ENCODE measurements at places on chromosomes 3 and 15.
A peak's percentile ranks its signal among the peaks of the same experiment; 100 is the strongest.

DNA sequence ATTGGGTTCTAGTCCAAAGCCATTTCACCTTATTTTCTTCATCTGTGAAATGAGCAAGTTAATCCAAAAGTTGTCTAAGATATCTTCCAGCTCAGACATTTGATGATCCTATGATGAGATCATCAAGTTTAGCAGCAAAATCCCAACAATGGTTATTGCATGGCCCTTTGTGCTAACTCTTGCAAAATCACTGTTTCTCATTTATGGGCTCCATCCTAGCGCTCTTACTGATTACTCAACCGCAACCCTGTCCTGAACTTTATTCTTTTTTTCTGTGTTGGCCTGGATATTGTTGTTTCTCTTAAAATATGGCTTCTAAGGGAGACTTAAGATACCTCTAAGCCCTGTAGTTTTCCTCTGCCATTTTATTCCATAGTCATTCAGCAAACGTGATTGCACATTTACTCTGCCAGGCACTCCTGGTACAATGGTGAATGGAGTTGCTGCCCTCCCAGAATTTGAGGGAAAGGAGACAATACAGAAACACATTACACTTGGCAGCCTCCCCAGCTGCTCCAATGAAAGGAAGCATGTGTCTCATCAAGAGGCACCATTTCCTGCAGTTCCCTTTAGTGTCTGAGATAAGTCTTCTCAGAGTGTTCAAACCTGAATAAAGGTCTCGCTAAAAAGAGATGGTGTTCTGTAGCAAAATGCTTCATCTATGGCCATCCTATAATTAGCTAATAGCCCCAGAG is 4.4 kb downstream of the GXYLT2 start:
- DNase-seq: no peak

- DNase-seq: no peak
Observed at GRCh38 chr3:108295421-108296175, 750 bp upstream of the HHLA2 start.

GRCh38 chr3:171077261-171077660 is 50.7 kb upstream of the SLC2A2 start:
- no peak for DNase-seq

DNA sequence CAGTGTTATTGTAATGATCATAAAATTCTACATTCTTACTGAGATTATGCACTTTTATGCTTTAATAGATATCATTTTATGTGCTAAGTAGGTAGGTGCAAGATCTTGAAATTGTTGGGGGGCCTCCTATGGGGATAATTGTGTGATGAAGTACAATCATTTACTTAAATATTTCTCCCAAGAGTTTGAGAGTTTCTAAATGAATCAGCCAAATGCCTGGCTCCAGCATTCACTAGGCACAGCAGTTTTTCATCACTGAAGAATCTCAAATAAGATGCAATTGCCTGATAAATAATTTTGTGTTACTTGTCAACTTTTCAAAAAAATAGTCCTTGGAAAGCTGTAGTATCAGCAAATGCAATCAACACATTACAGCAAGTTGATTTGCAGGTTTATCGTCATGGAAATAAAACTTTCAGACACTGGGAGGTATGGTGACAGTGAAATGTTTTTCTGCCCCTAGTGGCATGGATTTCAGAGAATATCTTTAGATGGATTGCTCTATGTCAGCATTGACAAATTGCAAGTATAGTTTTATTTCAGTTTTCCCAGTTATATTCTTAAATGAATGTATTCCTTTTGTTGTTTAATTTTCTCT is 167.1 kb downstream of the NEK11 start:
- no peak for DNase-seq

- no peak for DNase-seq
Observed at GRCh38 chr3:150495563-150496168, 50.6 kb downstream of the SERP1 start.

GRCh38 chr3:177746337-177746933 is 549.2 kb upstream of the TBL1XR1 start:
- DNase-seq: no peak

DNA sequence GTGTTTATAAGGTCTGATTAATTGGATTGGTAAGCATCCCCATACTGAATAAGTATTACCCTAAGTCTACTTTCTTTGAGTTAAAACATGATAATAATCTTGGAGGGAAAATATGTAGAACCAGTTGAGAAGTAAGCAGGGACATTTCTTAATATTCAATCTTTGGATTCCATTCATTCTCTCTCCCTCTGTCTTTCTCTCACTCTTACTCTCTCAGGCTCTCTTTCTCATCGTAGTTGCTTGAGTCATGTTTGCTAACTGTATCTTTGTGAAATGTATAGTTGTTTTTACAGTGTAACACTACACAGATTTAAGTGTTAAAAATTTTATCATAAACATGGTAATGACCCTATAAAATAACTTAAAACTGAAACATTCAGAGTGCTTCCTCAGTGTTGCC is 163.8 kb downstream of the RSRC1 start:
- no peak for DNase-seq

DNA sequence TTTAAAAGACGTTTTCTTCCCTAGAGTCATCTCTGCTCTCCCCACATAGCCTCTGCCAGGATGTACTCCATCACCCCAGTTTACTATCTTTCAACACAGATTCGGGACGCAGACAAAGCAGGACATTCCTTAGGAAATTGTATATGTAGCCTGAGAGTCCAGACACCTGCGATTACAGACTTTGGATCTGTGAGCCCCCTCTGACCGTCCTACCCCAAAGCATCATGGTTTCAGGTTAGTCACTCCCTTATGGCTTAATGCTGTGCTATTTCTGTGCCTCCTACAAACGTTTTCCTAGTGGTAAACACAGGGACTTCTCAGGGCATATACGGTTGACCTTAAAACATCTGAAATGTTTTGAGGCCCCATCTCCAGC is 234.0 kb upstream of the BHLHE40 start:
- DNase-seq: no peak

GRCh38 chr15:64906402-64906801 is 5.3 kb upstream of the ANKDD1A start:
- DNase-seq: no peak

GRCh38 chr15:78208341-78208844 is 26.0 kb downstream of the ACSBG1 start:
- no peak for DNase-seq

DNA sequence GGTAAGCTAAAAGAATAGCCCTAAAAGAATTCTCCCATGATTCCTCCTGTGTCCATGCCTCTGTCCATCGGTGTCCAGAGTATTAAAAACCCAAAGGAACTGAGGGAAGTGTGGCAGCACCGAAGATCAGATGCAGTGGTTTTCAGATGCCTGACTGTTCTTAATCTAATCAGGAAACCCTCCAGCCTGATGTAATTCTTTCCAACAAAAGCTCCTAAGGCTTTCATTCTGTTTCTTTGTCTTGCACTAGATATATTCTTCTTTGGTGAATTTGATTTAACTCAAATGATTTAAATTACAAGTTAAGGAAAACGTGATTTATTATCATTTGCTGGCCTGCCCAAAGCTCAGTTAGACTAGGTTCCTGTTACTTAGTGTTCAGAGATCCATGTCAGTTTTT is 71.2 kb downstream of the ARHGAP31 start:
- DNase-seq: no peak

DNA sequence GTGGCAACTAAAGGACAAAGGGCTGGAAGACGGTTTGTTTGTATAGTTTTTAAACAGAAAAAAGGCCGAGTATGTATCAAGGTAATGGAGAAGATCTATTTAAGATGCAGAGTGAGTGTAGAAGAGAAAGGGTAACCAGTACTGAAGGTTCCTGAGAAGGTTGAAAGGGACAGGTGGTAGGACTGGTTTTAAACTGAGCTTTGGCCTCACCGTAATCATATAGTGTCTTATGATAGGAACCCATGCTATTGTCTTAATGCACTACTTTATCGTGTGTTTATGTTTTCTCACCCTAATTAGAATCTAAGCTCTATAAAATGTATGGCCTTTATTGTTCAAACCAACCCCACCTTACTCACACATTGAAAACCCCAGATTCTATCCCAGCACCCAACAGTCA is 32.7 kb downstream of the FHIT start:
- no peak for DNase-seq

GRCh38 chr15:76460871-76461270 is 124.3 kb downstream of the ISL2 start:
- no peak for DNase-seq

- no peak for DNase-seq
Observed at GRCh38 chr3:9859530-9860025, 15.8 kb upstream of the RPUSD3 start.

DNA sequence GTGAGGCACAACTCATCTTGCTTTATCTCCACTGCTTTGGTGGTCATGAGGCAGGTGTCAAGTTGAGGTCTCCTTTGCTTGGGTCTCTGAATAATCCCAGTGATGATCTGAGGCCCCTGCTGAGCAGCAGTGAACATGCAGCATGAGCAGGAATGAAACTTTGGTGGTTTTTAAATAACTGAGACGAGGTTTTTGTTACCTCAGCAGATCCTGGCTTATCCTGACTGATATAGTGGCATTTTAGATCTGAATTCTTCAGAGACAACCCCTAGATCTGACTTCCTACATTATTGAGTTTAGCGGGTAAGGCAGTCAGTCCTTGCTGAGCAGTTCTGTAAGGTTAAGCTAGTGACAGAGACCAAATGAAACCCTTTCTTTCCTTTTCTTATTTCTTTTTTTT is 230.4 kb downstream of the ARRDC4 start:
- DNase-seq: no peak

GRCh38 chr15:29854413-29854812 is 32.1 kb upstream of the TJP1 start:
- DNase-seq: no peak

GRCh38 chr3:120477781-120478180 is 27.0 kb upstream of the FSTL1 start:
- DNase-seq: no peak

- DNase-seq: no peak
Observed at GRCh38 chr3:33889394-33890039, 91.1 kb downstream of the PDCD6IP start.

- peak; percentile 76 for DNase-seq
Observed at GRCh38 chr15:31435912-31436628, 109.4 kb downstream of the KLF13 start.

GRCh38 chr3:132788301-132788671 is 66.1 kb upstream of the NPHP3 start:
- no peak for DNase-seq

GRCh38 chr3:71119171-71119570 is 464.4 kb downstream of the FOXP1 start:
- DNase-seq: no peak

DNA sequence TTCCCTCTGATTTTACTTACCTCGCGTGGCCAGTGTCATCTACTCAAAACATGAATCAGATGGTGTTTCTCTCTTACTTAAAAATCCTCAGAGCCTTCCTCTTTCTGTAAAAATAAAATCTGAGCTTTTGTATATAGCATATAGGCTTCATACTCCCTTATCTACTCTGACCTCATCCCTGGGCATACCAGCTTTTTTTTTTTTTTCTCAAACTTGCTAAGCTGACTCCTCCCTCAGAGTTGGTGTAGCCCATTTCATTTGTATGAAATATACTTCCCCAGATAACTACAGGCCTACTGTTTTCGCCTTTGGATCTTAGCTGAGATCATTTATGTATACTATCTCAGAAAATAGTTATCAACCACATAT is 648.9 kb upstream of the ALCAM start:
- DNase-seq: no peak

GRCh38 chr3:46301122-46301835 is 52.6 kb upstream of the CCR2 start:
- no peak for DNase-seq

DNA sequence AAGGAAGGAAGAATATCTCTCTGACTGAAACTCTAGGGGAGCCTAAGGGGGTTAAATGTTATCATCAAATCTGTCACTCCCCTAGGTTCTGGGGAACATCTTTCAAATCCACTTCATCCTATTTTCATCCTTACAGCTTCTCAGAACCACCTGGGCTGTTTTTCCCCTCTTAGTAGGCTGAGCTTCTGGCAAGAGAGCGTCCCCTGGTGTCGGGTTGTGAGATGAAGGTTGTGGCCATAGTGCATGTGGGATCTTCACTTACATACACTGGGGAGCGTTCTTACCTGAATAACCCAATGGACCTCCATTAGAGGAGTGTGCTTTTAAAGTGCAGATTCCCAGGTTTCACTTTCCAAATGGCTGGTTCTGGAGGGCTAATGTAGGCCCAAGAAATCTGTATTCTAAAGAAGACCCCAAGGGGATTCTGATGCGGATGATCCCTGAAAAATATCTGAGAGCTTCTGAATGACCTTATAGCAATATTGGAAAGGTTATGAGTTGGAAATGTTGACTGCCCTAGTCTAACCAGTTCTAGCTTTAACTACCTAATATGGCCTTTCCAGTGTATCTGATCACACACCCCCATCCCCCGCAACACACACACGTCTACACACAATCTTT is 663.7 kb downstream of the AGBL1 start:
- DNase-seq: peak; percentile 80

GRCh38 chr15:29126821-29127461 is 142.7 kb downstream of the NSMCE3 start:
- peak; percentile 19 for DNase-seq

DNA sequence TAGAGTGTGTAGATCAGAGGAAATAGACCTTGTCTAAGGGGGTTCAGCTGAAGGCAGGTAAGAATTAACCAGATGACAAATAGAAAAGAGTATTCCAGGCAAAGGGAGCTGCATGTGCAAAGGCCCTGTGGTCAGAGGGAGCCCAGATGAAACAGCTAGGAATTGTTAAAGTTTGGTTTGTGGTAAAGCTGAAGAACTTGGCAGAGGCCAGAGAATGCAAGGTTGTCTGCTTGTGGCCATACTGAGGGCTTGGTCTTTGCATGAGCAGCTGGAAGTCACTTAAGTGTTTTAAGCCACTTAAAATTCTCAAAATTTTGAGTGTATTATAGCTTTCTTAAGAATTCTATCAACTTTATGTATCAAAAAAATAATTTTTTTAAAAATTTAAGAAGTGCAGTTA is 116.5 kb downstream of the NEK10 start:
- no peak for DNase-seq

- no peak for DNase-seq
Observed at GRCh38 chr15:39270934-39271333, 309.9 kb upstream of the THBS1 start.

DNA sequence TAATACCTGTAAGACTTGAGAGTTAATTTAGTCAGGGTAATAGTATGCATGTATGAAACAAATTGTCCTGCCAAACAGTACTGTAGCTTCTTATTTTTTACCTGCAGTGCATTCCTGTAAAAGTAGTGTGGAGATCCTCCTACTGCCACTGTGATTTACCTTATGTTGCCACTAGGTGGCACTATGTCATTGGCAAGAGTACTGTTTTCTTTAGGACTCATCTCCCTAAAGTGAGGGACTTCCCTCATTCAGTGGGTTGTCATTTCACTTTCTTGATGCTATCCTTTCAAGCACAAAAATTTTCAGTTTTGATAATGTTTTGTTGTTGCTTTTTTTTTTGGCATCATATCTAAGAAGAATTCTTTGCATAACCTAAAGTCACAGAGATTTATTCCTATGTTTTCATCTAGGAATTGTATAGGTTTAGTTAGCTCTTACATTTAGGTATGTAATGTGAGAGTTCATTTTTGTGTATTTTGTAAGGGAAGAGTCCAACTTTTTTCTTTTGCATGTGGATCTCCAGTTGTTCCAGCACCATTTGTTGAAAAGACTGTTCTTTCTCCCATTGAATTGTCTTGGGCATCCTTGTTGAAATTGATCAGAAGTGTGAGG is 105.7 kb downstream of the AKAP13 start:
- peak; percentile 64 for DNase-seq

GRCh38 chr15:98878172-98878571 is 129.4 kb downstream of the PGPEP1L start:
- no peak for DNase-seq

Data from activated CD4-positive, alpha-beta T cell treated with anti-CD3 and anti-CD28 coated beads for 48 hours (primary cell).